ENCODE measurements at places on chromosomes 2 and 18. TPM values are rescaled to one million over a fixed set of nuclear protein-coding genes. Genes with fewer than 3 reads are reported as not detected.

The IL36RN gene
- total RNA-seq = 64.1 TPM

The TUBA4A gene
- 138 TPM for total RNA-seq

The ZNF892 gene
- total RNA-seq = 1.3 TPM

The HOXD1 gene
- 0.16 TPM for total RNA-seq

The FAM228A gene
- not detected for total RNA-seq

GRCh38 chr2:27322301-27322765 is 564 bp downstream of the MPV17 start:
- ATAC-seq = peak; percentile 35

GRCh38 chr2:55408098-55408882 is 11.4 kb downstream of the CCDC88A start:
- ATAC-seq = no peak

DNA sequence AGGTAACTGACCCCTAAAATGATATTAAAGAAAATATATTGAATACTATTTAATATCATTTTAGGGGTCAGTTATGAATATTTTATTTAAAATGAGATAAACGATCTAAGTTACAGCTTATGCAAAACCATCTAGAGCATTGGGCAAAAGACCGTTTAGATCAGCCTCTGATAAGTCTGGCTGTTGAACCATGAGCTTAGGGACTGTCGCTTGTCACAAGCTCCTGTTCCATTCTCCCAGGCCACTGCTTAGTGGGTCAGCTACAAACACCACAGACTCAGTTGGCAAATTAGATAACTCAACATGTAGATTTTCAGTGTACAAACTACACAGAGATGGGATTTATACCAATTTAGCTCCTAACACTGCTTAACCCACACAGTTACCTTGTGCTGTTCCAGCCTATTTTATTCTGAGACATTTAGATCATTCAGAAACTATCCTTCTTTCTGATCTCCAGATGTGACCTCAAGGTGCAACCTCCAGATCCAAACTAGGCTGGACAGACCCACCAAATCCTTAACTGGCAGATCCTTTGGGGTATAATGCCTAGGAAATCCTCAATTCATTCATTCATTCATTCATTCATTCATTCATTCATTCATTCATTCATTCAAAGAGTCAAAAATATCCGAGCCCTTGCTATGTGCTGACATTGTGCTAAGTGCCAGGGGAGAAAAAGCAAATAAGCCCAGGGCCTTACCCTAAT is 82.8 kb downstream of the HRH4 start:
- no peak for ATAC-seq

- ATAC-seq = no peak
Measured at GRCh38 chr2:46534589-46534988, 55.2 kb downstream of the TMEM247 start.

DNA sequence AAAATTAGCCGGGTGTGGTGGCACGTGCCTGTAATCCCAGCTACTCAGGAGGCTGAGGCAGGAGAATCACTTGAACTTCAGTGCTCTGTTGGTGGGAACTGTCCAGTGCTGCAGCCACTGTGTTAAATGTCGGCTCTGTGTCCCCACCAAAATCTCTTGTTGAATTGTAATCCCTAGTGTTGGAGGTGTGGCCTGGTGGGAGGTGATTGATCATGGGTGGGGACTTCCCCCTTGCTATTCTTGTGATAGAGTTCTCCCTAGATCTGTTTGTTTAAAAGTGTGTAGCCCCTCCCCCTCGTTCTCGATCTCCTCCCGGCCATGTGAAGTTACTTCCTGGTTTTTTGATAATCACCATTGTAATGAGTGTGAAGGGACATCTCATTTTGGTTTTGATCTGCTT is 9.8 kb upstream of the RPL31 start:
- no peak for ATAC-seq

DNA sequence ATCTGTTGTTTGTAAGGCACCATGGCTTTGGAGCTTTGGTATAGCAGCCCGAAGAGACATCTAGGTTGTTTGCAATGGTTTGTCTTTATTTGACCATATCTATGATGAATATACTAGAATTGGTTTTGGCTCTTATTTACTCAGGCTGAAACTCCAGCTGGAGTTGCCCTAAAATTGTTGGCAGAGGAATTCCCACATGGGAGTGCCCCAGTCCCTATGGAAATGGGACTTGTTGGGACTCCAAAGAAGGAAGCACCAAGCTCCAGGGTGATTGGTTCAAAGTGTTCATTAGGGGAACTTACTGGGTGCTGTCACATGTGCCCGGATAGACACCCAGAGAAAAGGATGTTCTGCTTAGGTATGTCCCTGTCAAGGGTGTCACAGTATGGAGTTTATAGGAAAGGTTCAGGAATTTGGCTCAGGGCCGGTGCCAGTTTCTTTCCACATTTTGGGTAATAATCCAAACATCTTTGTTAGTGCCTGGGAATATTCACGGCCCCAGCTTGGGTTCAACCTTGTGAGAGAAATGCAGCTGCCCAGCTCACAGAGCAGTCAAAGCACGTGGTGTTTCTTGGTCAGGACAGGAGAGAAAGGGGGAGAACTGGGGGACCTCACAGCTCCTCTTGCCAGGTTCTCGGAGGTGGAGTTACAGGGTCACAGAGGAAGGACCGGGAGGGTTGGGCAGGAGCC is 123.5 kb upstream of the ZSWIM2 start:
- ATAC-seq = no peak

- ATAC-seq = no peak
Measured at GRCh38 chr2:187124529-187124928, 275.6 kb upstream of the ZSWIM2 start.

GRCh38 chr2:217573571-217573970 is 429.2 kb downstream of the TNS1 start:
- ATAC-seq = no peak

- no peak for ATAC-seq
Measured at GRCh38 chr2:58449286-58450010, 208.3 kb upstream of the FANCL start.

DNA sequence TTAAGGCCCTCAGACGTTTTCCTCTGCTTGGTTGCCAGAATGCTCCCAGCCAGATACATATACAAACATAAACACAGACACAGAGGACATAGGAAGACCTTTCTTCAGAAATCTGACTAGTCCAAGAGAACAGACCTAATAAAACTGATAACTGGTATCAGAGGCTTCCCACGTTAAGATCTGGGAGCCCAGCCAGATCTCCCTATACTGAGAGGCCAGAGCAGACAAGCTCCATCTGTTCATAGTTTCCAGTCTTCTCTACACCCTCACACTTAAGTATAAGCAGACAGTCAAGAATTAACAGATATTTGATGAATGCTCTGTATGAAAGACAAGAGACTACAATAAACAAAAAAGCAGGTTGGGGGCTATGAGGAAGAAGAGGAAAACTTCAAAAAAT is 240.5 kb upstream of the CHAC2 start:
- ATAC-seq = no peak

DNA sequence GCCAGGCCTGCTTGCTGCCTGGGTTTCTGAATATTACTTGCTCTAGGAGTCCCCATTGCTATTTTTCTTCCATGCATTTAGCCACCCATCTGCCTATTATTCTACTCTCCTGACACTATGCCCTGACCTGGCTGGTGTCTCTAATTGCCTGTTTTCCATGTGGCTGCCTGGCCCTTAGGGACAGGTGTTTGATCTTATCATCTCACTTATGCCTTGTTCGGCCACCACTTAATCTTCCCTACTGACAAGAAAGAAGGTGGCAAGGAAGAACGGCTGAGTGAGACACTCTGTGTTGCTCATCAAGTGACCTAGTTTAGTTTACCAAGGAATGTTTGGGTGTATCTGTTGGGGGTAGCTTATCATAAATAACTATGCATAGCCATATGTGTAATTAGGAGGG is 50.4 kb upstream of the RAPH1 start:
- peak; percentile 48 for ATAC-seq

GRCh38 chr2:12844511-12844910 is 127.8 kb downstream of the TRIB2 start:
- ATAC-seq = no peak

DNA sequence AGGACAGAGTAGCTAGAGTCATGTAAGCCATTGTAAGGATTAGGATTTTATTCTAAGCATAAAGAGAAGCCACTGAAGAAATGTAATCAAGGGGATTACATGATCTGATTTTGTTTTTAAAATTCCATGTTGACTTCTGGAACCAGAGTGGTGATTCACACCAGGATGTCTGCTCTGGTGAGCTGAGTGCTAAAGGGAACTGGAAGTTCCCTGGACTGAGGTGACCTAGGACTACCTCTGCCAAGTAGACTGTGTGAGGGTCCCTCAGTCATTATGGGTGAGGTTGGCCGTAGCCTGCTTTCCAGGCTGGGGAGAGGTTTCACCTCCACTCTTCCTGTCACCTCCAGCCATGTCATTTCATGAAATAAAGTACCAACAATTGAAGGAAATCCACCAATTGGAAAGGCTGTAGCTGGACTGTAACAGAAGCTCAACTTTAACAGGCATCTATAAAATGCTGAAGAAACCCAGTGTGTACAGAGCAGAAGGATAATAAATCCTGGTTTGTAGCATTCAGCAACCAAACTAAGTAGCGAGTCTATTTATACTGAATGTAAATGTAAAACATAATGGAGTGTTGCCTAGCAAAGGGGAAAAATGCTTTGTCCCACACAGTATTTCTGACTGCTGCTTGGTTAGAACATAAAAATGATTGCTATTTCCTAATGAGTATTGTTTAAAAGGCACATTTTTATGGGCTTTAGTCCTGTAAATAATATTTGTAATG is 507.4 kb upstream of the PKDCC start:
- no peak for ATAC-seq

GRCh38 chr2:24743924-24744323 is 49.3 kb downstream of the PTRHD1 start:
- ATAC-seq = no peak

GRCh38 chr2:162063899-162064298 is 10.1 kb downstream of the DPP4 start:
- ATAC-seq = no peak

DNA sequence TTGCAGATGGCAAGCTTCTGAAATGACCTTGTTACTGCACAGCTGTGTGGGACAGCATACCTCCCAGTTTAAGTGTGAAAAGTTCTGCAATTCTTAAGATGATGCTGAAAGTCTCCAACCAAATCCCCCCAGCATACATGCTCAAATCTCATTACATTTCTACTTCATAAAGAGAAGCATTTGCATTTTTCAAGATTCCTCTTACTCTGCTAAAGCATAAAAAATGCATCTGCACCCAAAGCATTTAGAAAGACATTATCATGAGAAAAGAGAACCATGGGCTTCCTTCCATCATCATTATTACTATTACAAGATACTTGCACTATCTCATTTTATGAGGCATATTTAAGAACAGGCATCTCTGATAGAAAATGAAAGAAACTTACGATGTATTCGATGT is 236.9 kb upstream of the REV1 start:
- ATAC-seq = no peak

DNA sequence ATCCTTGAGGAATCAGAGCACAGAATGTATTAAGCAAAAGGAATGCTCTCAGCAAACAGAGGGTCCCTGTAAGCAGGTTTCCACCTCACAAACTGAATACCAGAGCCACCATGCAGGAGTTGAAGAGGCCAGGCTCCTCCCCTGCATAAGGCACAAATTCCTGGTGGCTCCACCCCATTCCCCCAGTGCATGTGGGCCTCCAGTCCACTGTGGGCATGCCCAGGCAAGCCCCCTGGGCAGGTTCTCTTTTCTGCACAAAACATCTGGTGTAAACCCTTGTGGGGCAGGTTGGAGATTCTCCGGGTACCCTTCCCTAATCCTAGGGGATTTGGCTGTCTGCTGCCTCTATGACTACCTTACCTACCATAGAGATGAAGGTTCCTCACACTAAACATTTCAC is 166.5 kb downstream of the PTPRM start:
- no peak for ATAC-seq

- no peak for ATAC-seq
Measured at GRCh38 chr2:75303227-75303626, 103.9 kb upstream of the TACR1 start.

- ATAC-seq = peak; percentile 25
Measured at GRCh38 chr2:121648206-121649148, 785 bp downstream of the CLASP1 start.
